NCI-H187 (cell line): ENCODE measurements at places on chromosomes 5 and 9.

DNA sequence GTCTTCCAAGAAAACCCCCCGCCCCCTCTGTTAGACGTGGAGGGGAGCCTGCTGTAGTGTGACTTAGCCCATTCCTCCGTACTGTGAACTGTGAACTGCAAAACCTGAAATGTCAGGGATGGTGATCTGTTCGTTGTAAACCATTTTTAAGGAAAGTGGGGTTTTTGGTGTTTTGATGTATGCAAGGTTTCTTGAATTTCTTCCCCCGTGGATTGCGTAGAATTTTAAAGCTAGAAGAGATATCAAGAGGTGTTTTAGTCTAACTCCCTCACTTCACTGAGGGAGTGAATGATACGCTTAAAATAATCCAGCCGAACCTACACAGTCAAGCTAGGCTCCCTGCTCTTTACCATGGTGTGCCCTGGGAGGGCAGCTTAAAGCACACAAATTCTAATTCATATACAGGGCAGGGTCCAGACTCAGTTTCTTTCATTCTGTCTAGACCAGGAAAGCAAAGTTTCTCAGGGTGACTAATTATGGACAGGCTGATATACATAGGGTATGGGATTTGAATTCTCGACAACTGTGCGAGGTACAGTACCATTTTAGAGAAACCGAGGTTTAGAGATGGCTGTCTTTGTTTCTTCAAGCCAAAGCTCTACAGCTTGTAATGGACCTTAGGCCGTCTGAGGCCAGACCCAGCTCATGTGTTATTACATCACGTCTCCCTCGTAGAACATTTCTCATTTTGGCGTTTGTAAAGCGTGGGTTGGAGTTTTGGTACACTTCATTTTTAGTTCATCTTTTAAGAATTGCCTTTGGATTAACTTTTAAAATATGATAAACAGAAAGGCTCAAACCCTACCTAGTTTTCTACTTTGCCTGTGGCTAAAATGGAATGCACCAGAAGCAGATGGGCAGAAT, 2.7 kb downstream of the PTGER4 start:
- no peak for DNase-seq

- no peak for DNase-seq
Observed at GRCh38 chr5:54904425-54904824, 81.0 kb downstream of the ESM1 start.

DNA sequence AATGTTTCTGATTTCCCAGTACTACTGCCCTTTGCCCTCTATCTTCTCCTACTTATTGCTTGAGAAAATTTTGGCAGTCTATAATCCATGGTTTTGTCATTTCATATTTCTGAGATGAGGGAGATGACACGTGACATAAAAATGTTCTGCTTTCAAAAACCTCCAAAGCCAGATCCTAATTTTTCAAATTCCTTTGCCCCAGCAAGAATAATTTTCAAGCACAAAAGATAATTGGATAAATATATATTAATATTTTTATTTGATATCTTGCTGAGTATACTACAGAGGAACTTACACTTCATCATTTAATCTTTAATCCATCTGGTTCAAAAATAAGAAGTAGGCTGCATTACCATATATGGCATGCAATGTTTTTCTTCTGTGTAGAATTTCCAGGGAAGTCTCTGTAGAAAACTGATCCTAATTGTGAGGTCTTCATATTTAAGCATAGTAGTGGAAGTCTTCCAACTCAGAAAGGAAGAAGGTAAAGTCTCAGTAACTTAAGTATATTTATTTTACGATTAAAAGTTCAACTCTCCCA, 1738.8 kb downstream of the EFNA5 start:
- DNase-seq, result no peak

- no peak for DNase-seq
Observed at GRCh38 chr9:134057751-134058701, 9.8 kb downstream of the BRD3 start.
